CD4-positive, alpha-beta memory T cell (primary cell): ENCODE measurements at places on chromosomes 7 and 10.

DNA sequence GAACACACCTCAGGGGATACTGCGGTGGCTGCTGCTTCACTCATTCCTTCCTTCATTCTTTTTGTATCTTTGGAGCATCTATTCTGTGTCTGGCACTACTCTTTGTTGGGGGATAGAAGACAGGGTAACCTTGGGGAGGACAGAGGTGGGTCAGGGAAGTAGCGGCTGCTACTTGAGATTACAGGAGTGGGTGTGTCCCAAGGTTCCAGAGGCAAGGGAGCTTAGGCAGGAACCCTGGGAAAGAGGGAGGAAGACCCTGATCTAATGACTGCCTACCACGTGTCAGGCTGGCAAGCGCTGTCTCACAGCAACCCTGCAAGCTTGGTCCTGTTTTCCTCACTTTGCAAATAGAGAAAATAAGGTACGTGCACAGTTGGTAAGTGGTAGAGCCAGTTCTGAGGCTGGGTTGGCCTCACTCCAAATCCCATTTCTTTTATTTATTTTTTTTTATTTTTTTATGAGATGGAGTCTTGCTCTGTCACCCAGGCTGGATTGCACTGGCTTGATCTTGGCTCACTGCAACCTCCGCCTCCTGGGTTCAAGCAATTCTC, 985.9 kb upstream of the ZNF722 start:
- no peak for DNase-seq

- DNase-seq = no peak
Observed at GRCh38 chr10:18523858-18524257, 127.5 kb downstream of the NSUN6 start.

- DNase-seq = no peak
Observed at GRCh38 chr10:115774721-115775120, 498.3 kb downstream of the GFRA1 start.

DNA sequence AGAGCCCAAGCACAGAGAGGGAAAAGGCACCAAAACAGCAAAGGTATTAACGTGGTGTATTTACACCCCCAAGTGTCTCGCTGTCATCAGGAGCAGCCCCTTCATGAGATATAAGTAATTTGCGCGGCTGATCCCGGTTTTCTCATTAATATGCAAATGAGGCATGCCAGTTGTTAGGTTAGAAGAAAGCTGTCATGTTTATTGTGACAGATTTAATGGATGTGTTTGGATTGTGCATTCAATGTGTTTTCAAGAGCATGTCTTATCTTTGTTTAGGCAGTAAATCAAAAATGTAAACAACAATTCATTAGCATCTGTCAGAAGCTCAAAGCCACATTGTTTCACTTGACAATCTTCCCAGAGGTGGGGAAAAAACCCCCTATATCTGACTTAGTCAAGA, 56.5 kb upstream of the CTBP2 start:
- DNase-seq = no peak

- no peak for DNase-seq
Observed at GRCh38 chr7:135905355-135905754, 71.8 kb downstream of the MTPN start.

DNA sequence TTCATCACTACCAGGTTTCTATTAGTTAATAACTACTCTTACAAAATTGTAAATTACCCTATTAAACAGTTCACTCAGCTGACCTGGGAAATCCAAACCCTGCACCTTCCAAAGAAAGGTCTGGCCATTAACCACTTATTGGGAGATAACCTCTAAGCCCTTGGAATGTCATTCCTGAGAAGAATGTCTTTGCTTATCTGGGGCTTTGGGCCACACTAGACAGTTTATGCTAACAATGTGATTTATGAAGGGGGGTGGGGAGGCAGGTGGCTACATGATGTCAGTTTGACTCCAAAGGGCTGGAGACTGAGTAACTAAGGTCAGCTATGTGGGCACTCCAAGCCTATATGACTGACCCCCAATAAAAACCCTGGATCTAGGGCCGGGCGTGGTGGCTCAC, 50.7 kb downstream of the AKR1D1 start:
- no peak for DNase-seq

GRCh38 chr10:48542471-48543181, 62.2 kb downstream of the ARHGAP22 start:
- DNase-seq = no peak

- no peak for DNase-seq
Observed at GRCh38 chr7:84339306-84339705, 144.7 kb upstream of the SEMA3A start.

- no peak for DNase-seq
Observed at GRCh38 chr7:135815033-135815432, 66.4 kb upstream of the FAM180A start.

DNA sequence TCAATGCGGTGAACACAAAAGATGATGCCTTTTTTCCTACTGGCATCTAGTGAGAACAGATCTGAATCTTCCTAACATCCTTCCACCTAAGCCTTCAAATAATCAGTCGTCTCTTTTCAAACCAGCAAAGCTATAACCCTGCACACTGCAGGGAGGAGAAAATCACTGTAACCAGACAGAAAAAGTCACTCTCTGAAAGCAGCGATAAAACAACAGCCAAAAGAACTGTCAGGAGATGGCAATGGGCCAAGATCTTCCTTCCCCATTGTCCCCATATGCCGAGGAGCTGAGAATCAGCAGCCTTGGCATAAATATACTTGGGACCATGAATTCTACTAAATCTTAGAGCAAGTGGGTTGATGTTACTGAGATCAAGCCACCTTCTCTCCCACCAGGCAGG, 13.1 kb downstream of the FZD9 start:
- DNase-seq = no peak

DNA sequence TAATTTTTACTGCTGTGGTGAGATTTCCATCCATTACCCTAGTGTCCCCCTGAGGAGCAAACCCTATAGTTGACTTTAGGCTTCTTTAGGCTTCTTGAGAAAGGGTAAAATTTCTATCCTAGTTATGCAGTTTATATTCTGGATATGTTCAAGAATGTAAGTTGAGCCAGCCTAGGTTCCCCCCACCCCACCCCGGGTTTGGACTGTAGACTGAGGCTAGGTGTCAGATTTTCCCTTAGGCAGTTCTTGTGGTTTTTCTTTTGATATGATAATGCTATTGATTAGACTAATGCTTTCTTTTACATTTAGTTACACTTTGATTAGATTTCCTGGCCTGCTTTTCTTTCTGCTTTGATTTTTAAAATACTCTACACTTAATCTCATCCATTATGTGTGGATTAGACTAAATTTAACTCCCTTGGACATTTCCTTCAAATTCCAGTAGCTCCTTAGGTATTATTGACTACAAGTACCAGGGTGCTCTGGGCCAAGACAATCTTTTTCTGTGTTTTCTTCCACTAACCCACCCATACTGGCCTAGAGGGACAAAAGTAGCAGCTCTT, 37.7 kb downstream of the NRF1 start:
- DNase-seq = no peak

GRCh38 chr10:17354781-17355180, 99.6 kb downstream of the ST8SIA6 start:
- no peak for DNase-seq

DNA sequence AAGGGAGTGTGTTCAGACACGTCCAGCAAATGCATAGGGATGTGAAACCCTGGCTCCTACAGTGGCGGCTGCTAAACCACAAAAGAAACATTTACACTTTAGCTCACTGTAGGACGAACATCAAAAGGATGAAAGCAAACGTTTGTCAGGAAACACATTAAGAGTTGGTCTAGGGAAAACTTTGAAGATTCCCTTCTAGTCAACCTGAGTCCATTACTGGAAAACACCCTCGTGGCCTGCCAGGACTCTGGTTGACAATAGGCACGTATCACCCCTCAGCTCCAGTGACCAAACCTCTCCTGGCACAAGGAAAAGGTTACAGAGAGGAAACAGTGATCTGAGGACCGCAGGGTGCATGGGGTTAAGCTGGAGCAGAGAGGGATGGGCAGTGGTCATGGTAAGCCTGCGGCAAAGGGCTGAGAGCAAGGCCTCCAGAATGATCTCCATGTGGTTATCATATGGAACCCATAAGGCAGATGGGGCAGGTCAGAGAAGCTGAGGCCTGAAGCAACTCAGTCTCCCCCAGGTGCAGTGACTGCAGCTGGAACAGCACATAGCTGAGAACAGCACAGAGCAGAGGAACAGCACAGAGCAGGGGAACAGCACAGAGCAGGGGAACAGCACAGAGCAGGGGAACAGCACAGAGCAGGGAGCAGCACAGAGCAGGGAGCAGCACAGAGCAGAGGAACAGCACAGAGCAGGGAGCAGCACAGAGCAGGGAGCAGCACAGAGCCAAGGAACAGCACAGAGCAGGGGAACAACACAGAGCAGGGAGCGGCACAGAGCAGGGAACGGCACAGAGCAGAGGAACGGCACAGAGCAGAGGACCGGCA, 49.9 kb downstream of the CHST15 start:
- no peak for DNase-seq

DNA sequence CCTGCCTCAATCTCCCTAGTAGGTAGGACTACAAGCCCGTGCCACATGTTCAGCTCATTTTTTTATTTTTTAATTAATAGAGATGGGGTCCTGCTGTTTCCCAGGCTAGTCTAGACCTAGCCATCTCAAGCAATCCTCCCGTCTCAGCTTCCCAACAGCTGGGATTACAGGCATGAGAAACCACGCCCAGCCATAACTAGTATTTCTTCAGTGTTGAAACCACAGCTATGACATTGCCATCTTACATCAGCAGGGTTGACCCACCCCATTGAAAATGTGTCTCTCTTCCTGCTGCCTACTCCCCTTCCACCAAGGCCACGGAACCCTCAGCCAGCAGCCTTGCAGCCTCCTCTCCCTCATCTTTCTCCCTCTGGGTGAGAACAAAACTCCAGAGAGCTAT, 62.1 kb upstream of the ZNF746 start:
- no peak for DNase-seq

- DNase-seq = no peak
Observed at GRCh38 chr7:103718482-103719061, 270.9 kb downstream of the RELN start.

DNA sequence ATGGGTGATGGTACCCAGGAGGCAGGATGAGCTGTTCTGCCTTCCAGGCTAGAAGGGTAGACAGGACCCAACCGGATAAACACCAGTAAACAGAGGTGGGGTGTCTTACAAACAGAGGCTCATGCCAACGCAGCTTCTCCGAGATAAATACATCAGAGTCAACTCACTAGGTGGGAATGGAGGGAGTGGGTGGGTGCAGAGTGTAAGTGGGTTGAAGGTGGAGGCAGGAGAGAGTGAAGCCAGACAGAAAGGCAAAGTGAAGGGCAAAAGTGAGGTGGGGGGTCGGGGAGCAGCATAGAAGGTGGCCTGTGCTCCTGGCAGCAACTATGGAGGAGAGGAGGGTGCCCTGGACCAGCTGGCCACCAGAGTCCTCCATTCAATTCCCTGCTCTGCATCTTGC, 40.4 kb upstream of the COL13A1 start:
- DNase-seq = no peak

DNA sequence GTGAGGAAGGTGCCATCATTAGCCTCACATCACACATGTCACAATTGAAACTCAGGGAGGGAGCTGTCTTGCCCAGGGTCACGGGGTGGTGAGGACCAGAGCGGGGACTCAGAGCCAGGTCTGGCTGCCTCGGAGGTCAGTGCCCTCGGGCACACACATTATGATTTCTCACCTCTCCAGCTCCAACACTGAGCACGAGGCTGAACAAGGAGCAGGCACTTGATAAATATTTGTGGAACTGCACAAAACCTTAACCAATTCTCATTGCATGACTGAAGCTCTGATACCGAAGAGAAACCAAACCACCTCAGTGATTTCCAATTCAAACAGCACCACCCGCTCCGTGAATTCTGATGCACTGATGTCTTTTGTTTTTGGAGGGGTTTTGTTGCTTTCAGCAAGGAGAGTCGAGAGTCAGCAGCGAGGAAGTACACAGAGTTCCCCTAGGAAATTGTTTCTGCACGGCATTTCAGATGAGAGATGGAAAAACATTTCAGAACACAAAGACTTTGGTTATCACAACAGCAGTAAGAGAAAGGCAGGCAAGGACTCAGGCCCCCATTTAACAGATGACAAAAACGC, 55.3 kb upstream of the ZMIZ1 start:
- no peak for DNase-seq

GRCh38 chr7:157610671-157611295, 274.0 kb downstream of the DNAJB6 start:
- DNase-seq = no peak

- no peak for DNase-seq
Observed at GRCh38 chr7:81053623-81054022, 134.8 kb upstream of the SEMA3C start.
